ENCODE measurements at places on chromosomes 13 and 19. TPM values are rescaled to one million over a fixed set of nuclear protein-coding genes. Genes with fewer than 3 reads are reported as not detected.

GRCh38 chr19:17346109-17346671, 8.8 kb downstream of the GTPBP3 start:
- DNase-seq = peak; percentile 93

DNA sequence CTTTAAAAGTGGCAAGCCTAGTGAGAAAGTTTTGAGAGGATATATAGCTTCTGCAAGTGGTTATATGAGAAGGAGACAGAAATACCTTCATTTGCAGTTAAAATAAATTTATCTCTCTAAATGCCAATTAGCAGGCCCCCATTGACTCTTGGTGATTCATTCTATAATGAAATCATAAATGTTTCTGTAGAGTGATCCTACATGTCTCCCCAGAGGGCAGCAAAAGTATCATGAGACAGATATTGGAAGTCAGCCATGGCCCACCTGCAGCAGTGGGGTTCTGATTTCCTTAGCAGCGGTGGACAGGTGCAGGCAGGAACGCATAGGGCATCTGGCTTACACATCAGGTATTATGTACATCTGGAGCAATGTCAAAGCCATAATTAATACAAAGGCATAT, 385.4 kb upstream of the SLC10A2 start:
- DNase-seq = no peak

S1PR4 gene
- total RNA-seq = 64.4 TPM

HSD17B14 gene
- total RNA-seq = 8.1 TPM

EGLN2 gene
- 154 TPM for total RNA-seq

- no peak for DNase-seq
These were observed 224.7 kb downstream of the GGACT start for GRCh38 chr13:100363874-100364273.

GRCh38 chr19:37466277-37466797, 907 bp downstream of the ZNF569 start:
- DNase-seq = no peak

LRFN3 gene
- 9.3 TPM for total RNA-seq

DNA sequence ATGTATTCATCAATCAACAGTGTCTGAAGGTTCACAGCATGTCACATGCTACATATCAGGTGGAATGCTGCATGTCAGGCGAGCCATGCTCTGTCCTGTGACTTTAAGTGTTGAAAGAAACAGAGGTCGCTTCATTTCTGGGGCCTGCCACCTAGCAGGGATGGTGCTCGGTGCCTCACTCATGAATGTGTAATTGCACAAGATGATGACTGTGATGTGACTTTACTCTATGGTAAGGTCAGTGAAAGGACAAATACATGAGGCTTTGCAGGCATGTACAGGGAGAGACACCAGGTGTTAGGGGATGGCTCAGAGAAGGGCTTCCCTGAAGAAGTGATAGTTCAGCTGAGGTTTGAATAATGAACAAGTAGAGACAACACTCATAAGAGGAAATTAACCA, 66.7 kb downstream of the FRY start:
- no peak for DNase-seq

DNA sequence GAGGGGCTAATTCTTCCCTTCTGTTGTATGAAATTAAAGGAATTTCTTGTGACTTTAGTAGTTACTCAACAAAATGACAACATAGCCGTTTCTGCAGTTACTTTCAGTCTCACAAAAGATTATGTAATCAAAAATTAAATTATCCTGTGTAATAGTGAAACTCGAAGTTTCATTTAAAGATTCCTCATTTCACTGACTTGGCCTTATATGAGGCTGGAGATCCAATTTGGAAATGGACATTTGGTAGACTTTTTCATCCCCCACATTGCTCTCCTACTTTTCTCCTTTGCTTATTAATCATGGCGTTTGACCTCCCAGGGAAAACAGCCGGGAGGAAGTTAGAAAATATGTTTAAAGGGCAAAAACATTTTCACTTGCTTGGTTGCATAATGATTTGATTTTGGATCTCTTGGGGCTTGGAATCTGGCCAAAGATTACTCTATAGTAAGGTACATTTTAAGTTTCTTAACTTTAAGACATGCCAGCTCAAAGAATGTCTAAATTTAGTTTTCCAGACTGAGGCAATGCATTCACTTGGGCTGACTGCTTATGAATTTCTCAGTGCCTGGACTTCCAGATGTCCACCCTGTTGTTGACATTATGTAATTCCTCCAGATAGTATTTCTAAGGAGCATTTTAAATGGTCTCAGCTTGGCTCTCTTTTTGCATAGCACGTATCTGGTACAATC, 1364.9 kb upstream of the MIR17HG start:
- no peak for DNase-seq

GRCh38 chr13:23477101-23477500, 43.6 kb upstream of the SACS start:
- no peak for DNase-seq

GRCh38 chr13:42119041-42119440, 70.6 kb downstream of the DGKH start:
- DNase-seq = no peak

DNA sequence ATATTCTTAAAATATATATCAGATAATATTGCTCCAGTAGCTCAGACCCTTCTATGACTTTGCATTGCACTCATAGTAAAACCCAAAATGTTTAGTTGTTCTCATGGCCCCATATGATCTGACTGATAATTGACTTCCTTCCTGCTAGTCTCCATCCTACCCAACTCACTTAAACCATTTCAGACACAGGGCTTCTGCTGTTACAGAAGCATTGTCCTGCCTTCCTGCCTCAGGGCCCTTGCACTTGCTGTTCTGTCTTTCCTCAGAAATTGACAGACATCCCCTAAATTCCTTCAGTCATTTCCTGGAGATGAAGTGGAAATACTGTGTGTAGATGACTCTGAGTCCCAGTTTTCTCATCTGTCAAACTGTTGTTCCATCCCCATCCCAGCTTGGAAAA, 19.7 kb downstream of the FBXL12 start:
- peak; percentile 11 for DNase-seq

- DNase-seq = no peak
These were observed 50.3 kb downstream of the GSX1 start for GRCh38 chr13:27842571-27842970.

DNA sequence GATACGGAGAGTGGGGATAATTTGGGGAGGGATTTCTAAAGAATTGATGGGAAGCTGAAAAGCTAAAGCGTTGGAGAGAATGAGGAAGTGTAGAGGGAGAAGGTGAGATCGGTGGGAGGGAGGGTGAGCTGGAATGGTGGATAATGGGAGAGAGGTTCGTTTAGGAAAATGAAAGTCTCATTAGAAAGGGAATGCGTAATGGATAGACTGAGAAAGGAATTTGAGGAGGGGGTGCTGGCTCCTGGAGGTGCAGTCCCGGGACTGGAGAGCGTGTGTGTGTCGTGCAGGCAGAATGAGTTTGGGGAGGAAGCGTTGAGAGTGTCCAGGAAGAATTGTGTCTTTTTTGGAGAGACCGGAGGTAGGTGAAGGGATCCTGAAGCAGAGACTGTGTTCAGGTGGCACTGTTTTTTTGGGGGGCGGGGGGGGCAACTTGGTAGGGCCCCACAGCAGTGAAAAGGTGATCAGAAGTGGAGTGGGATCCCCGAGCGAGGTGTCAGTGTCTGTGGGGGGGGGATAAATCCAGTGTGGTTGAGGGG, 1.4 kb downstream of the ACTN4 start:
- DNase-seq = no peak

- DNase-seq = no peak
These were observed 41.8 kb upstream of the UBAC2 start for GRCh38 chr13:99158846-99159245.

GRCh38 chr13:91058066-91058465, 289.4 kb upstream of the MIR17HG start:
- DNase-seq = no peak

ZNF90 gene
- total RNA-seq = 4.2 TPM

- no peak for DNase-seq
These were observed 776.9 kb downstream of the GPC5 start for GRCh38 chr13:92175330-92175729.

DNA sequence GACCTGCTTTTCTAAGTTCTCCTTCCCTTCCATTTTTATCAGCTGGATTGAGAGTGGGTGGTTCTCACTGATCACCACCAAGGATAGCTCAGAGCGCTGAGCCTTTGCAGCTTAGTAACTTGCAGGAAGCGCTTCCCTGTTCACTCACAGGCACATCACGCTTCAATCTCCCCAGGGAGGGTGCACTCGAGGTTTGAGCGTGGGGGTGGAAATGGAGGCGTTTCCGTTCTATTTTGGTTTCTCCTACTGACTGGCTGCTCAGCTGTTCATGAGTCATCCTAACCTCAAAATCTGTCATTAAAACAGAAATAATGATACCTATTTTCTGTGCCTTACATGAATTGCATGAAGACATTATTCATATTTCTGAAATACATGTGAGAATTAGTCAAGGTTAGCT, 292.1 kb downstream of the SPRY2 start:
- peak; percentile 84 for DNase-seq

DNA sequence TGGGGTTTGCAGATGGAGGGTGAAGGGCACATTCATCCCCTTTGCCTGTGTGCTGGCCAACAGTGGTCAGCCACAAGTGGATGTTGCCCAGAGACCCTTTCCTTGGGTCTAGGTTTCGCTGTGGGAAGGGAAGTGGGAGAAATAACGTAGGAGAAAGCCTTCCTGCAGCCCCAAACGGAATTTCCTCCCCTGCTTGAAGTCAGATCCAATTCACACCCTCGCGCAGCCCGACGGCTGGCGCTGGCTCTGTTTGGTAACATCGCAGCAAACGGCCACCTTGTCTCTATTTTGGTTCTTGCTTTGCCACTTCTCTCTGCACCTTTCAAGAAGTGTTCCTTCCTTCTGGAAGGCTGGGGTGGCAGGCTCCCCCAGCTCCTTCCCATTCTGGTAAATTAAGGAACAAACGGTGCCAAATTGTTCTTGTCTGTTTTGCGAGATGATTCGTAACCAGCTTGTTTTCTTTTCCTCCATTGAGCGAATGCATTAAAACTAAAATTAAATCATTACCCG, 45.4 kb downstream of the CHST8 start:
- no peak for DNase-seq

DNA sequence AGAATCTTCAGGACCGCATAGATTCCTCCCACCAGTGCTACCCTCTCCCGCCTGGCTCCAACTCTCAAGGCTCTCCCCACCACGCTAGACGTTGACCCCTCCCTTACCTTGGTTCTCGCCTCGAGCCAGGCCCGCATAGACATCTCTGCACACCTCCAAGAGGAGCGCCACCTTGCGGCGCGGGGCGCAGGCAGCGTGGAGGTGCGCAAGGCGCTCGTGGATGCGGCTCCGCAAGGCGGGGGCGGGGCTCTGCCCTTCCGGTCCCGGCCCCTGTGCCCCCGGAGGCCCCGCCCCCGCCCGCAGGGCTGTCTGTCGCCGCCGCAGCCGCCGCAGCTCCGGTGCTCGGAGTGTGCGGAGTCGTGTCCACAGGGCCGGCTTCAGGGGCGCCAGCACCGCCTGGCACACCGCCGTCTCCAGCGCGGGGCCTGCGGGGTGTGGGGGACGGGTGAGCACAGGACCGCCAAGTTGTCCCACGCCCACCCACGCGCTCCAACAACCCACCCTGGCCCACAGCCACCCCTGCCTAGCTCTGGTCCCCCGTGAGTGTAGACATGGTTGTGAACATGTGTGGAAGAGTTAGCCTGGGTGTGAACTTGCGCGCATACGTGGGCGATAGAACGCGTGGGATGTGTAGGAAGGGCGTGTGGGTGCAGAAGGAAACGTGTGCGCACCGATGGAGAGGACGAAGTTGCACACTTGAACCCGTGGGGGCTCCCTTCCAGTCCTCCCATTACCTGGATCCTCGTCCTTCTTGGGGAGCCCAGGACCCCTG, 8.1 kb downstream of the RINL start:
- DNase-seq = peak; percentile 99

ZNF763 gene
- 8.0 TPM for total RNA-seq

ZNF799 gene
- total RNA-seq = 6.8 TPM

DNA sequence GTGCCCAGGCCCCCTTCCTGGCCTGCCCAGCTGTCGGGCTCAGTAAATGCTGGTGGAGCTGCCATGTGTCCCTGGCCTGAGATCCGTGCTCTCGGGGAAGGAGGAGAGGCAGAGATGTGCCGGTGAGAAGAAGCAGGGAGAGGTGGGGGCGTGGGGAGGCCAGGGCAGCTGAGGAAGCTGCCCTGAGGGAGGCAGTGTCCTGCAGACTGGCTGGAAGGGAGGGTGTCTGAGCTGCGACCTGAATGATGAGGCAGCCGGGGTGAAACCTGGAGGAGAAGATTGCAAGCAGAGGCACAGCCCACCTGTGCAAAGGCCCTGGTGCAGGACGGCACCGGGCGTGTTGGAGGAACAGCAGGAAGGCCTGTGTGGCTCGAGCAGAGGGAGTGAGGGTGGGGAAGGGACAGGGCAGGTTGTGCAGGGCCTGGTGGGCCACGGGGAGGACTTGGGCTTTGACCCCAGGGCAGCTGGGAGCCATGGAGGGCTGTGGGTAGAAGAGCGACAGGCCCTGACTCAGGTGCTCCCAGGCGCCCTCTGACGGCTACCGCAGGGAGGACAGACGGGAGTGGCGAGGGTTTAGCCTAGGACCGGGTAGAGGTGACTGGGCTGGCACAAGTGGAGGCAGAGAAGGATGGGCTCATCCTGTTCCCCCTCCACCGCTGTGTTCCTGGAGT, 14.0 kb upstream of the CELF5 start:
- peak; percentile 91 for DNase-seq

DNA sequence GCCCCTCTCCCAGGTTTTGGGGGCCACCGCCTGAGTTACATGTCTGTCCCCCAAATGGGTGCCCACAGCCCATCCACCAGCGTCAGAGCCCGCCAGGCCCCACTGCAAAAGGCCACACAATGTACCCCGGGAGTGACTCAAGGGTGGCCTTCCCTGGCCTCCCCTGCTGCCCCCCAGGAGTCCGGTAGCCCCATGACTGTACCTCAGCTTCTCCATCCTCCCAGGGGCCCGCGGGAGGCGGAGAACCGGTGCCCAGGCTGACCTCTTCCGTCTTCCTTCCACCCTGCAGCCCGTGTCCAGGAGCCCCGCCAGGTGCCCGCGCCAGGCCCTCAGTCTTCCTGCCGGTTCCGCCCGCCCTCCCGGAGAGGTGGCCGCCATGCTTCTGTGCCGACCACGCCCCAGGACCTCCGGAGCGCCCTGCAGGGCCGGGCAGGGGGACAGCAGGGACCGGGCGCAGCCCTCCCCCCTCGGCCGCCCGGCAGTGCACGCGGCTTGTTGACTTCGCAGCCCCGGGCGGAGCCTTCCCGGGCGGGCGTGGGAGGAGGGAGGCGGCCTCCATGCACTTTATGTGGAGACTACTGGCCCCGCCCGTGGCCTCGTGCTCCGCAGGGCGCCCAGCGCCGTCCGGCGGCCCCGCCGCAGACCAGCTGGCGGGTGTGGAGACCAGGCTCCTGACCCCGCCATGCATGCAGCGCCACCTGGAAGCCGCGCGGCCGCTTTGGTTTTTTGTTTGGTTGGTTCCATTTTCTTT, 10.3 kb downstream of the CBARP start:
- no peak for DNase-seq

LRRC8E gene
- total RNA-seq = not detected

GRCh38 chr19:35090506-35091214, 25.0 kb upstream of the FXYD3 start:
- no peak for DNase-seq

GRCh38 chr19:10553943-10554381, 10.3 kb downstream of the ATG4D start:
- DNase-seq = peak; percentile 92
